Large intestine (tissue), 12 donors: ENCODE measurements at places on chromosomes 3 and 15.

DNA sequence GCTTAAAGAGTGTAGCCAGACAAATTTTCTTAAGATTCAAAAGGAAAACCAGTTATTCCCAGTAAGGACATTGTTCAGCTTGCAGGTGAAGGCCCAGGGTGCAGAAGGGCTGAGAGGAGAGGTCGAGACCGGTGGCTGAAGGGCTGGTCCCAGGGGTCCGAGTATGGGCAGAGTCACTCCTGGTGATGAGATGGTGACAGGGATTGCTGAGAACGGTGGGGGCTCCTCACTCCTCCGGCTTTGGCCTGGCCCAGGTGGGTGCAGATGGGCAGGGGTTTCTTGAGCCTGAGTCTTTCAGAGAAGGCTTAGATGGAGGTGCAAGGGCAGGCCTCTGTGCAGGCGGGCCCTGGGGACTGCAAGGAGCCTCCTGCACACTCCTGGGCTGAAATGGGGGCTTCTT lies 56.2 kb downstream of the ZNF445 start:
- H3K4me1 ChIP-seq: peaks cover 42% of the 10 kb centered on the region
- no peak overlapping the region for H3K4me3 ChIP-seq
- no peaks in the 10 kb centered on the region for H3K27me3 ChIP-seq
- no peak overlapping the region for H3K27ac ChIP-seq
- no peak for DNase-seq

DNA sequence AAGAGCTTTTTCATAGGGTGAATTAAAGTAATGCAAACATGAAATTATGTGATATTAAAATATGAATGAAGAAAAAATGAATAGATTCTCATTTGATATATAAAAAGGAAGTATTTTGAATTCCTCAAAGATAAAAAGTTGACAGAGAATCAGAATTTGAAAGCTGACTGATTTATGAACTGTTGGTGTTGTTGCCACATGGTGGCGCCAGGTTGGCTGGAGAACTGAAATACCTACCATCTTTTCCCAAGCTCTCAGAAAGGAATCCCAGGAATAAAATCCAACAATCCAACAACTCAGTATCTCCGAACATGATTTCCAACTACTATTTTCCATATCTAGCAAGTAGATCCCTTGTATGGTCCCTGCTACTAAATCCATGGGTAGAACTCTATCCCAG lies 3.1 kb downstream of the MYRIP start:
- H3K27ac ChIP-seq: no peak overlapping the region
- H3K27me3 ChIP-seq: peaks cover 37% of the 10 kb centered on the region
- no peak overlapping the region for H3K4me3 ChIP-seq
- no peaks in the 10 kb centered on the region for H3K36me3 ChIP-seq
- H3K4me1 ChIP-seq: peaks cover 12% of the 10 kb centered on the region
- DNase-seq: no peak

DNA sequence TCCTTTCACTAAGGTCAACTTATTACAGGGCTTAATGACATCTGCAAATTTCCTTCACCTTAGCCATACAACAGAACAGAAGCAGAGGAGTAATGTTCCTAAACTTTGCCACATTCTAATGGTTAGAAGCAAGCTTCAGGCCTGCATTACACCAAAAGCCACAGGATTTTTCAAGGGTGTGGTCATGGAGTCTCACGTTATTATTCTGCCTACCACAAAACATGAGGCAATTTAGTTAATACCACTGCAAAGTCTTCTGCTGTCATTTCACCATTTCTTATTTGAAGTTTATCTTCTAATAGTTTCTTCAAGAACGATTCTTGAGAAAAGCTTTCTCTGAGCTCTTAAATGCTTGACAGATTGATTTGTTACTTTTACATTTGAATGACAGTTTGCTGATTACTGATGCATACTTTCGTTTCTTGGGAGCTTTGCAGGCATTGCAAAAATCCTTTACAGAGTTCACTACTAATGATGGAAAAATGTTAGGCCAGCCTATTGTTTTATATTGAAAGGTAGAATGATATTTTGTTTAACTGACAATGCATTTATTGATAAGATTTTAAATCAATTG lies 1257.1 kb downstream of the NSUN3 start:
- H3K27ac ChIP-seq: no peak overlapping the region
- H3K27me3 ChIP-seq: no peaks in the 10 kb centered on the region
- H3K4me3 ChIP-seq: no peak overlapping the region
- H3K4me1 ChIP-seq: no peaks in the 10 kb centered on the region

DNA sequence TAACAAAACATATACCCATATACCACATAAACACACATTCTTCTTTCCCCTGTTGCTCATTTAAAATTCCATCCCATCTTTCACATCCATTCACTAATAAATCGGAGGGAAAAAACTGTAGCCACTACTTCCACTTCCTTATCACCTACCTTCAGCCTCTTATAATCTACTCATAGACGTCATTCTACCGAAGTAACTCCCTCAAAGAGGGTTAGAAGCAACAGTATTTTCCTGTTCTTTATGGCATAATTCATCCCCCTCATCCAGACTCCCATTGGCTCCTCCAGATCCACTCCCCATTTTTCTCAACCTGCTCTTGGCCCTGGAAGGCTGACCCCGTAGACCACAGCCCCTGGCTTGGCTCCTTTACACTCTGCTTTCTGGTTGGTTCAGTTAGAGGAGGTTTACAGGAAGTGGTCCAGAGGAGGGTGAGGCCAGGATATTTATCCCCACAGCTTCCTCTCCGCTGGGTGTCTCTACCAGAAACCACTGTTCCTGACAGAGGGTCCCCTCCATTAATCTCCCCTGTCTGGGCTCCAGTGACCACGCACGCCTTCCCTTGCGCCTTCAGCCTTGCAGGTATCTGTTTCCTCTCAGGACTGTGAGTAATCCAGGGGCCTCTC lies 46.3 kb downstream of the FMN1 start:
- H3K4me1 ChIP-seq: peaks cover 28% of the 10 kb centered on the region
- H3K36me3 ChIP-seq: no peaks in the 10 kb centered on the region
- H3K27ac ChIP-seq: no peak overlapping the region

DNA sequence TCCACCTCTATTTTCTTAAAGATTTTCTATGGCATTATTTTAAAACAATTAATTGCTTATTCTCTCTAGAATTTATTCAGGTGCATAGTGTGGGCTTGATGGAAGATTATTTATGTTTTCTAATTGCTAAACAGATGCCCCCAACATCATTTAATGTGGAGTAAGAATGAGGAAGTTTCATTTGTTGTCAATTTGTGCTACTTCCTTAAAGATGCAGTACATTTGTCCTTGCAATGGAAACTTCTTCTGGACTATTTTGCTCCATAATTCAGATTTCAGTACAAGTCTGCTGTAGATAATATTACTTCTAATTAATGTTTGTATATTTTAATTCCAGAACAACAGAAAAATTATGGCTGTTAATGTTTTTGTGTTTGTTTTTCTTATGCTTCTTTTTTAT lies 104.8 kb downstream of the TGFBR2 start:
- H3K27ac ChIP-seq: no peak overlapping the region
- H3K4me3 ChIP-seq: no peak overlapping the region
- H3K4me1 ChIP-seq: no peaks in the 10 kb centered on the region
- DNase-seq: no peak
- H3K36me3 ChIP-seq: no peaks in the 10 kb centered on the region
- H3K27me3 ChIP-seq: no peaks in the 10 kb centered on the region

- peaks cover 5% of the 10 kb centered on the region for H3K4me1 ChIP-seq
- H3K4me3 ChIP-seq: no peak overlapping the region
- peaks cover 6% of the 10 kb centered on the region for H3K36me3 ChIP-seq
Measured at GRCh38 chr3:194482196-194482593, 4.6 kb downstream of the ATP13A3 start.

DNA sequence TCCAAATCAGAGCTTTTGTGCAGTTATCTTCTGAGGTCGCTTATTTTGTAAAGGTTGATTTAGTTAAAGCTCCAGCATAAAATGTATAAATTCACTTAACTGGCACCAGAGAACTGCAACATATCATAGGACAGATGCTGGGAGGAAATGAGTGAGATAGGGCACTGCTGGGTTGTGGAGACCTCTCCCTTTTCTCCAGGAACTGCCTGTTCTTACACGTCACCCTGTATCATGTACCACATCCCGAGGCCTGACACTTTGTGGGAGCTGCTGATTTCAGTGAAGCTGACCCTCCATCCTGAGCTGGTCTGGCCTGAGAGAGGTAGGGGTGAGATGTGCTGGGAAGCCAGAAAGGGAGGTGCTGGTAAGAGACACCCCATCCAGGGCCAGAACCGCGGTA lies 213.8 kb upstream of the FEZF2 start:
- no peak overlapping the region for H3K4me3 ChIP-seq
- no peaks in the 10 kb centered on the region for H3K27me3 ChIP-seq
- no peaks in the 10 kb centered on the region for H3K4me1 ChIP-seq
- H3K36me3 ChIP-seq: no peaks in the 10 kb centered on the region
- no peak overlapping the region for H3K27ac ChIP-seq

- no peaks in the 10 kb centered on the region for H3K36me3 ChIP-seq
- DNase-seq: peak; percentile 52
- peak overlapping the region; percentile 11 for H3K4me3 ChIP-seq
- peak overlapping the region; percentile 68 for H3K27ac ChIP-seq
Measured at GRCh38 chr15:41408234-41408641, 5.9 kb upstream of the NDUFAF1 start.

DNA sequence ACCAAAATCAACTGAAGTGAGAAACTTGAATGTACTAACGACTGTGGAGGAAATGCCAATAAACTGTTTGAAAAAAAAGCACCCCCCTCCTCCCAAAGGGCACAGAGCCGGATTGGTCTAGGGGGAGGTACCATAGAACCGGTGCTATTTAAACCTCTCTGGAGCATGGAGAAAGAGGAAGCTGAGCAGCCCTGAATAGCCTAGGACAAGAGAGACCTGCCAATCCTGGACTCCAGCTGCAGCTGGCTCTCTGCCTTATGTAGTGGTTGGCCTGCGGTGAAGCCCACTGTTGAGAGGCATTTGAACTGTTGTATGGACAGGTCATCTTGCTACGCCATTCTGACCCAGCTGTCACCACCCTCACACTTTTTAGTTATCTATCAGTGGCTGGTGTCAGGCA lies 1.5 kb upstream of the SH3GL3 start:
- H3K27me3 ChIP-seq: peaks cover 35% of the 10 kb centered on the region
- no peaks in the 10 kb centered on the region for H3K36me3 ChIP-seq
- no peak overlapping the region for H3K27ac ChIP-seq

DNA sequence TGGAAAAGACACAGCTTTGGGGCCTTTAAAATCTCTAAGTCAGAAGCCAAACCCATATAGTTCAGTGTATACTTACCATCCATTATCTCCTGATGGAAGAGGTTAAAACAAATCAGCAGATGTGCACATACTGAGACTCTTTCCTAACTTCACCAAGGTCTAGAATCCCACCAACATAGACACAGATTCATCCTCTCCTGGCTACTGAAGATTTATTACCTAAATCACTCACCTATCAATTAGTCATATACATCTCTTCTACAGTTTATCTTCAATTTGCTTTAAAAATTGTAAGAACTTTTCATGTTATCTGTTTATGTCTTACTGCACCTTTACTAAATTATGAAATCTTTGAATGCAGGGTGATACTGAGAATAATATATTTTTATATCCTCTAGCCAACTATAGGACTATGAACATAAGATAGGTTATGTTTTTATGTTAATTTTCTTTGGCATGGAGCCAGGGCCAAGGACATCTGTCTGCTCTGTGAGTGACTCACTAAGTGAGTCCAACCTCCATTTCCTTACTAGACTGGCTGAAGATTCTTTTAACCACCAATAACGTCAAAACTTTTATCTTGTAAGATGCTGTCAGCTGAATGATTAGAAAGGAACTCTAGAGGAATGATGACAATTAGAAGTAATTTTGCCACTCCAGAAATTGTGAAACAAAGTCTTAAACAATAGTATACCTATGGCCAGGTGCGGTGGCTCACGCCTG lies 397.6 kb downstream of the FOXP1 start:
- no peak overlapping the region for H3K4me3 ChIP-seq
- H3K27ac ChIP-seq: peak overlapping the region; percentile 6
- DNase-seq: peak; percentile 89
- no peaks in the 10 kb centered on the region for H3K27me3 ChIP-seq
- H3K36me3 ChIP-seq: peaks cover 2% of the 10 kb centered on the region

DNA sequence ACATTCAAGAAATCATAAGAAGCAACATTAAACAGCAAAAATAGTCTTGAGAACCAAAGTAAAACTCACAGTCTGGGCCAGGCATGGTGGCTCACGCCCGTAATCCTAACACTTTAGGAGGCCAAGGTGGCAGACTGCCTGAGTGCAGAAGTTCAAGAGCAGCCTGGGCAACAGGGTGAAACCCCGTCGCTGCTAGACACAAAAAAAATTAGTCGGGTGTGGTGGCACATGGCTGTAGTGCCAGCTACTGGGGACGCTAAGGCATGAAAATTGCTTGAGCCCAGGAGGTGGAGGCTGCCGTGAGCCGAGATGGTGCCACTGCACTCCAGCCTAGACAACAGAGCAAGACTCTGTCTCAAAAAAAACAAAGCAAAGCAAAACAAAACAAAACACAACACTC lies 117.7 kb upstream of the GOLGA6L6 start:
- H3K27me3 ChIP-seq: no peaks in the 10 kb centered on the region
- no peak overlapping the region for H3K4me3 ChIP-seq
- no peak for DNase-seq
- no peaks in the 10 kb centered on the region for H3K36me3 ChIP-seq

DNA sequence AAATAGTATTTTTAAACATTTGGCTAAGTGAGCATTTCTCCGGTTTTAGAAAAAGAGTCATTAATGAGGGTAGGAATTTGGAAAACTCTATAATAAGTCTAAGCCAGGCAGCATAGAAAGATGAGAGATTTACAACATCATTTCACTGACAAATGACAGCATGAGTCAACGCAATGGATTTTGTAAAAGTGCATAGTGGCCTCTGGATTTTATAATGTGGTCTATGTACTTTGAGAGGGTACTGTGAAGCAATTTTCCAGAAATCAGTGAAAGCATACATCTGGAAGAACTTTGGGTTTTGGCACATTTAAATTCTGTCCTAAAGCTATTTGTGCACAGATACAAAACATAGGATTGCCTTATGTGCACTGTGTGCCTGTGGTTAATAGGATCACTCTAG lies 130.8 kb upstream of the CCNL1 start:
- H3K4me1 ChIP-seq: no peaks in the 10 kb centered on the region
- H3K4me3 ChIP-seq: no peak overlapping the region
- DNase-seq: no peak
- no peaks in the 10 kb centered on the region for H3K27me3 ChIP-seq
- H3K36me3 ChIP-seq: no peaks in the 10 kb centered on the region

DNA sequence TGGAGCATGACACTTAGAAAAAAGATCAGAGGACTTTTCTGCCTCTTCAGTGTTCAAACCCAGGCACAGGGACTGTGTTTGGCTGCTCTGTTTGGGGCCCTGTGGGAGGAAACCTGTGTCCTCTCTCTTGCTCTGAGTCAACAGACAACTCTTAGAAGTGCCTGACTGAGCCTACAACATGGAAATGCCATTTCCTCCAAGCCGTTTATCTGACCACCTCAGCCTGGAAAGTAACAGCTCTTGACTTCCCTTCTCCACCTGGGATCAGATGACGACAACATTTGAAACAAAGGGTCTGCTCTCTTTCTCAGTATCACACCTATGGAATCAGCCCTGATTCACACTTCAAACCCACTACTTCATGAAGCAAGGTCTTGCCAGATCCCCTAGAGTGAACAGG lies 91.3 kb upstream of the CTDSPL start:
- H3K27me3 ChIP-seq: no peaks in the 10 kb centered on the region
- no peak overlapping the region for H3K4me3 ChIP-seq
- H3K36me3 ChIP-seq: peaks cover 6% of the 10 kb centered on the region
- DNase-seq: no peak
- peaks cover 49% of the 10 kb centered on the region for H3K4me1 ChIP-seq
